ENCODE measurements at places on chromosomes 4 and X. TPM values are rescaled to one million over a fixed set of nuclear protein-coding genes. Genes with fewer than 3 reads are reported as not detected.

GRCh38 chr4:48212165-48212564, 57.5 kb downstream of the TEC start:
- H3K4me1 ChIP-seq = no peaks in the 10 kb centered on the region
- H3K36me3 ChIP-seq = no peaks in the 10 kb centered on the region
- no peak overlapping the region for H3K27ac ChIP-seq
- DNase-seq = no peak
- H3K4me3 ChIP-seq = no peak overlapping the region
- H3K27me3 ChIP-seq = no peaks in the 10 kb centered on the region

GRCh38 chr4:165803005-165803404, 70.0 kb upstream of the TLL1 start:
- no peaks in the 10 kb centered on the region for H3K4me1 ChIP-seq
- H3K27ac ChIP-seq = no peak overlapping the region
- no peaks in the 10 kb centered on the region for H3K36me3 ChIP-seq
- H3K4me3 ChIP-seq = no peak overlapping the region
- H3K27me3 ChIP-seq = no peaks in the 10 kb centered on the region

- H3K36me3 ChIP-seq = no peaks in the 10 kb centered on the region
- H3K4me1 ChIP-seq = no peaks in the 10 kb centered on the region
- no peak overlapping the region for H3K4me3 ChIP-seq
- no peaks in the 10 kb centered on the region for H3K27me3 ChIP-seq
- no peak overlapping the region for H3K27ac ChIP-seq
These were observed 113.2 kb upstream of the SPRY1 start for GRCh38 chr4:123283371-123283895.

DNA sequence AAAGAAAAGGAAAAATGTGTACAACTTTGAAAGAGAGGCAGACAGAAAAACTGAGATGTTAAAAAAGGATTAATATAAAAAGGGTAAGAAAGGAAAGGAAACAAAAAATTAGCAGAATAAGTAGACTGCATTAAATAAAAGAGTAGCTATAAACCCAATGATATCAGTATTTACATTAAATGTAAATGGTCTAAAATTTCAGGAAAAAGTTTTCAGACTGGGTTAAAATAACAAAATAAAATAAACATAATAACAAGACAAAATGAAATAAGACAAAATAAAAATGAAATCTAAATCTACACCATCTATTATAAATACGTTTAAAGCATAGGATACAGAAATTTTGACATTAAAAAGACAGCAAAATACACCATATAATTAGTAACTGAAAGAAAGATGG, 199.0 kb downstream of the HTR2C start:
- H3K27me3 ChIP-seq = no peaks in the 10 kb centered on the region
- H3K27ac ChIP-seq = no peak overlapping the region
- no peak for DNase-seq
- H3K4me3 ChIP-seq = no peak overlapping the region
- no peaks in the 10 kb centered on the region for H3K4me1 ChIP-seq

DNA sequence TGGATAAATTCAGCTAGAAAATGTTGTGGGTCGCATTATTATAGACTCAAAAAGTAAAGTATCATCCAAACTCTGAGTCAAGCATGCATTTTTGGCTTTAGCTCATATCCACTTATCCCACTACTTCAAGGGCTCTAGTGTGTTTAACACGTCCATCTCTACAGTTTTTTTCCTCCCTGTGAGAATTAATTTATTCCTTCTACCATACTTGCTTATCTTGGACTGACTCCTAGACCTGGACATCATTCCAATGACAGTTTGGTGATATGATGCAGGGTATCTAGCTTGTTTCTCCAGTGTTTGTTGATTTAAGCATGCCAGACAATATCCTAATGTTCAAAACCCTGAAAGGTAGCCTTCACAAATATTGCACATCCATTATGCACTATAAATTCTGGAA, 1037.1 kb upstream of the INTU start:
- no peaks in the 10 kb centered on the region for H3K36me3 ChIP-seq
- no peak overlapping the region for H3K27ac ChIP-seq
- no peaks in the 10 kb centered on the region for H3K27me3 ChIP-seq
- H3K4me3 ChIP-seq = no peak overlapping the region
- no peak for DNase-seq

GRCh38 chr4:16315456-16315855, 89.2 kb upstream of the TAPT1 start:
- H3K4me1 ChIP-seq = no peaks in the 10 kb centered on the region
- H3K36me3 ChIP-seq = no peaks in the 10 kb centered on the region
- no peaks in the 10 kb centered on the region for H3K27me3 ChIP-seq
- H3K27ac ChIP-seq = no peak overlapping the region
- H3K4me3 ChIP-seq = no peak overlapping the region

Gene SRPX2
- polyA plus RNA-seq = 22.9 TPM
